ENCODE measurements at places on chromosomes 13 and 19. TPM values are rescaled to one million over a fixed set of nuclear protein-coding genes. Genes with fewer than 3 reads are reported as not detected.

DNA sequence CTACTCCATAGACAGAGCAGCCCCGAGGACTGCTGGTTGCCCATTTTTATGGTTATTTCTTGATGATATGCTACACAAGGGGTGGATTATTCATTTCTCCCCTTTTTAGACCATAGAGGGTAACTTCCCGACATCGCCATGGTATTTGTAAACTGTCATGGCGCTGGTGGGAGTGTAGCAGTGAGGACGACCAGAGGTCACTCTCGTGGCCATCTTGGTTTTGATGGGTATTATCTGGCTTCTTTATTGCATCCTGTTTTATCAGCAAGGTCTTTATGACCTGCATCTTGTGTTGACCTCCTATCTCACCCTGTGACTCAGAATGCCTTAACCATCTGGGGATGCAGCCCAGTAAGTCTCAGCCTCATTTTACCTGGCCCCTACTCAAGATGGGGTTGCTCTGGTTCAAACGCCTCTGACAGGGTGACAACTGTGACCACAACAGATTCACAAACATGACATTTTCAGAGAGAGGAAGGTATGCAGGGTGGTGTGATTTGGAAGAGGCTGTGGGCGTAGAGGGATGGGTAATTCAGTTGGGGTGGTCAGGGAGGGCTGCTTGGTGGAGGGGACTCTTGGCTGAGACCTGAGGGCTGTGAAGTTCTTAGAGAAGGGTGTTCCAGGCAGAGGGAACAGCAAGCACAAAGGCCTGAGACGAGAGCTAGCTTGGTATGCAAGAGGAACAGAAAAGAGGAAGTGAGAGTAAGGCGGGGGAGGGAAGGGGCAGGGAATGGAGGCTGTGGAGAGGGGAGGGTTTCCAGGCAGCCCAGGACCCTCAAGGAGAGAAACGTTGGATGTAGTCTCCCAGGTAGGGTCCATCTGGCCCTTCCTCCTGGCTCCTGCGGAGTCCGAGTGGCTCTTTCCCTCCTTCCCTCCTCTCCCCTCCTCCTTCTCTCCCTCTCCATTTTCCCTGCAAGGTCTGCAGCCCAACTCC lies 23.5 kb downstream of the FAM187B start:
- H3K4me1 ChIP-seq: no peaks in the 10 kb centered on the region
- no peaks in the 10 kb centered on the region for H3K36me3 ChIP-seq
- no peak for DNase-seq

DNA sequence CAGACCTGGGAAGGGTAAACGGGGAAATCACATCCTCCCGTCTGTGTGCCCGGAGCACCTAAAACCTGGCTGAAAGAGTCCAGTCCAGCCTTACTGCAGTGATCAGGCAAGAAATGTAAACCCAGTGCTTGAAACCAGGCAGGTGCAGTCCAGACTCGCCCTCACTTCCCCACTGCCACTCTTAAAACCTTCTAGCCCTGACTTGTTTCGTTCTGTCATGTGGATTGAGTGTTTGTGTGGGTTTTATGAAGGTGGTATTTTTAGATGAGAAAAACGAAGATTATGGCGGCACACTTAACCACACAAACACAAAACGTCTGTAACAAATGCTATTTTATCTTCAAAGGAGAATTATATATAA lies 839 bp upstream of the CKAP2 start:
- peaks cover 25% of the 10 kb centered on the region for H3K4me1 ChIP-seq
- no peaks in the 10 kb centered on the region for H3K27me3 ChIP-seq
- peak overlapping the region; percentile 56 for H3K27ac ChIP-seq
- peak overlapping the region; percentile 64 for H3K4me3 ChIP-seq

TEX30 gene
- polyA plus RNA-seq: 12.5 TPM

SHISA7 gene
- not detected for polyA plus RNA-seq

Data from endothelial cell of umbilical vein (primary cell).